Astrocyte of the hippocampus (primary cell): ENCODE measurements at places on chromosomes 1 and 21.

GRCh38 chr21:45875881-45876280 is 105.7 kb upstream of the COL6A1 start:
- DNase-seq = no peak

DNA sequence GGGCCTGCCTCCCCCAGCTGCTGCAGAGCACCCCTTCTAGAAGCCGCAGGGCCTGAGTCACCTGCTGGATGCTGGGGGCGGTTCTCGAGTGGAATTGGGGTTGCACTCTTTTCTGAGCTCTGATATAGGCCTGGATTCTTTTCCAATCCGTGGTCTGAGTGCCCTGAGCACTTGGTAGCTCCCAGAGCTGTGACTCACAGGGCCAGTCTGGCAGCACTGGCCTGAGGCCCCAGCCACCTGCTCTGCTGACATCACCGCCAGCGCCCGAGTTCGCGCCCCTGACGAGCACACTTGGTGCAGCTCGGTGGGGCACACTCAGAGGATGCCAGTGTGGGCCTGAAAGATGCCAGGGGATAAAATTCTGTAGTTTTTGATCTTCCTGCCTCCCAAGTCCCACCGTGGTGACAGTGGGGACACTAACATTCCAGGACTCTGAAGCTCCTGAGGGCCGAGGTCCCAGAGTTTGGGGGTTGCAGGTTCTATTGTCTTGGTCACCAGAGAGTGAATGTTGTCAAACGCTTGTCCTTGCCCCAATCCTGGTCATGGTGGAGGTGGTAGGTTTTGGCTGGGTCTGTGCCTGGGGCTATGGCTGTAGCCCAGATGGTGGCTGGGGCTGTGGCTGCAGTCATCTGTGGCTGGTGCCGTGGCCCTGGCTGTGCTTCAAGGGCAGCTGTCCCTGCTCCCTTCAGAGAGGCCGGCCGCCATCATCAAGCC is 74.6 kb downstream of the OBSCN start:
- peak; percentile 59 for DNase-seq

- DNase-seq = no peak
Observed at GRCh38 chr1:39288735-39289465, 84.4 kb downstream of the MACF1 start.

DNA sequence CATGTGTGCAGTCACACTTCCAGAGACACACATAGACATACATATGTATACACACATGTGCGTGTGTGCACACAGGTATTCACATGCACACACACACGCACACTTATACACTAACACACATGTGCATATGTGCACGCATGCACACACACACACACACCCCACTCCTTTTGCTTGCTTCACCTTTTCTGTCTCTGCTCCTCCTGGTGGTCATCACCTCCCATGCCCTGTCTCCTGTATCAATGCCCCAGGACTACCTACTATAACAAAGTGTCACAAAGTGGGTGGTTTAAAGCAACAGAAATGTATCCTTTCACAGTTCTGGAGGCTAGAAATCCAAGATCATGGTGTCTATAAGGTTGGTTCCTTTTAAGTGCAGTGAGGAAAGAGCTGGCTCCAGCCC is 27.4 kb downstream of the ETS2 start:
- no peak for DNase-seq

GRCh38 chr1:214233856-214234634 is 46.9 kb upstream of the SMYD2 start:
- DNase-seq = no peak

DNA sequence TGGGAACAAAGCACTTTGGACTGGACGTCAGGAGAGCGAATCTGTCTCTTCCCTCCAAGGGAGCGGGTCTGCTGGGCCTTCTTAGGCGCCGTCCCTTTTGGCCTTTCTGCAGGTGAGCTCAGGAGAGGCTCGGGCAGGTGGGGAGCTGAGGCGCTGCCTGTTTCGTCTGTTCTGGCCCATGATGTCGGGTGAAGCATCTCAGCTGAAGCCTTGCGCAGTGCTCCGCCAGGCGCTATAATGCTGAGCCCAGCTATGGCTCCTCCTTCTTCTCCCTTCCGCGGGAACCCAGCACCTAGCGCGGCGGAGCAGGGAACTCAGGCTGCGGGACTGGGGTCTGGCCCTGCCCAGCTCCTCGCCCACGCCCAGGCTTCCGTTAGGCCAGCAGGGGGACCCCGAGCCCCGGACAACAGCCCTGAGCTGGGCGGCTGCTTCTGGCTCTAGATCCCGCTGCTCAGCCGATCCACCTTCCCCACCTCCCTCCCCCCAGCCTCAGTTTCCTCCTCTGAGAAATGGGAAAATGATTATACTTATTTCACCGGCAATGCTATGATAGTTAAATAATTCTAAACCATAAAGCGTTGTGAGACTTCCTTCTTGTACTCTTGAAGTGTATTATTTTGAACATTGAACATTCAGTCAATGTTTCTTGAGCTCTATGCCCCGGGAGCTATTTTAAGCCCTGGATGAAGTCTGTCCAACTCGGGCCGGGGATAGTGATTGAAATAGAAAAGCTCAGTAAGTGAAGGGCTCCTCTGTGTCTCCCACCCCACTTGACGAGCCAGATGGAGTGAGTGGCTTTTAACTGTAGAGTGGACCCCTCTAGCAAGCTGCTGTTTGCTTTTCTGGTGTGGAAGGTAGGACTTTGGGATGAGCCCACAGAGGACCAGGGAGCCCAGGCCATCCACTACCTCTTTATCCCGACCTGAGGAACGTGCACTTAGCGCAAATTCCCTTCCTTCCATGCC is 9.6 kb upstream of the ADORA1 start:
- peak; percentile 89 for DNase-seq

GRCh38 chr1:235741294-235741693 is 91.7 kb upstream of the GNG4 start:
- peak; percentile 69 for DNase-seq

DNA sequence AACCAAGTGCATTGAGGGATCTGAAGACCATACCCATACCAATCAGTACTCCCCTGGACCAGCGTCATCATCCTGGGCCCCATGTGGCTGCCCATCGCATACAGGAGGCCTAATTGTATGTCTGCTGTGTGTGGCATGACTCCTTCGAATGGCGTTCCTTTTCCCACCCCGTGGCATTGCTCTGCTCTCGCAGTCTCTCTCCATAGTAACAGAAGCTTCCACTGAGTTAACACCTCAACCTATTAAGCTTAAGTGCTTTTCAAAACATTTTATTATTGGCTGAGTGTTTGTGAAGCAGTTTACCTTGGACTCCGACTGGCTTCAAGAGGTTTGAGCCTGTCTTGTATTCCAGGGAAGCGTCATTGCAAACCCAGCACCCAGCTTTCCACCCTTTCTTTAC is 187.1 kb upstream of the LMO4 start:
- no peak for DNase-seq

DNA sequence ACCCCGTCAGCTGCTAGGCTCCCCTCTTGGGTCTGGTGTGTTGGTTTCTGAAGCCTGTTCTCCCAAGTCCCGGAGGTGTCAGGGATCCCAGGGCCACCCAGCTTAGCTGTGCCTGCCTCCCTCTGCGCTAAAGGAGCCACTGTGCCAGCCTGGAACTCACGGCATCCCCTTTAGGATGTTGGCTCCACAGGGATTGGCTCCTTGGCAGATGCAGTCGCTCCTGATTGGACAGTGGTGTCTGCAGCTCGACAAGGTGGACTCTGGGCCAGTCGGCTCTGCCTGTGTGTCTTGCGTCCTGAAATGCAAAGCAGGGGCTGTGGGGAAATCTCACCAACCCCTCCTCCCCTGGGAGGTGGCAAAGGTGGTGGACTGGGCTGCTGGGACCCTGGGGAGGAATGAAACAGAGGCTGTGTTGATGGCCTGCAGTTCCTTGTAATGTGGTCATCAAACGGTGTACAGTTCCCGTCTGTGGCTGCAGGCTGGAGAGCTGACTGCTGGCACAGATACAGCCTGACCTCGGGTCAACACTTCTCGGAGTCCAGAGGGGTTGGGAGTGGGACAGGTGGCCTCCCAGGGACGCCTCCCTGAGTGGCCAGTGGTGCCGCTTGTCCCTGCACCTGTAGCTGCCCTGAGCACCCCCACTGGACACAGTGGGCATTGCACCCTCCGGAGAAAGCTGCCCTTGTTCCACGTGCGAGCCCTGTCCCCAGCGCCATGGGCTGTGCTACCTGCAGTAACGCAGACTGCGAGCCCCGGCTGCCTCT is 11.5 kb upstream of the KCNAB2 start:
- peak; percentile 58 for DNase-seq

- no peak for DNase-seq
Observed at GRCh38 chr21:25494804-25495203, 112.5 kb downstream of the MRPL39 start.
